Frontal cortex (tissue), 4 donors: ENCODE measurements at places on chromosomes 3 and 15. TPM values are rescaled to one million over a fixed set of nuclear protein-coding genes. Genes with fewer than 3 reads are reported as not detected.

The TFRC gene
- 113 TPM for total RNA-seq

The WDR49 gene
- 10.6 TPM for total RNA-seq

The CEMIP gene
- 3.7 TPM for total RNA-seq

The OXSR1 gene
- total RNA-seq = 51.0 TPM

The TMCO5A gene
- total RNA-seq = not detected

The FSTL1 gene
- 32.2 TPM for total RNA-seq

The PRR23C gene
- total RNA-seq = not detected

The EIF5A2 gene
- 7.7 TPM for total RNA-seq

The CPN2 gene
- total RNA-seq = not detected

The SIDT1 gene
- 8.2 TPM for total RNA-seq

The KCNMB2 gene
- total RNA-seq = 15.1 TPM

The GOLGA6L7 gene
- total RNA-seq = not detected

The PPP2R3A gene
- total RNA-seq = 36.3 TPM

The PPCDC gene
- 3.7 TPM for total RNA-seq

The KBTBD13 gene
- not detected for total RNA-seq

The LIPH gene
- total RNA-seq = not detected

The MEIS2 gene
- total RNA-seq = 380 TPM
